ENCODE measurements at places on chromosomes 2 and 18.

DNA sequence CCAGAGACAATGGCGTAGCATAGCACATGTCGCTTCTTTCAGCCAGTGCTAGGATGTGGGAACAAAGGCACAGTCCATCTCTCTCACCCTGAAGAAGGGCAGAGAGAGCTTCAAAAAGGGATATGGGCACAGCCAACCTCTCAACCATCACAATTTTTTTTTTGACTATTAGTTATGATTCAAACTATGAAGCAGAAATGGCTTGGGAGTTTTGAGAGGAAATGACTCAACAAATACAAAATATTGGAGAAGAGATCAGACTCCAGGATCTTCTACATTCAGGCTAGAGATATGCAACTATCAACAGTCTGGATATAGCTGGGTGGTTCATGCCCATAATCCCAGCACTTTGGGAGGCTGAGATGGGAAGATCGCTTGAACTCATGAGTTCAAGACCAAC lies 109.1 kb downstream of the MCFD2 start:
- DNase-seq: no peak

DNA sequence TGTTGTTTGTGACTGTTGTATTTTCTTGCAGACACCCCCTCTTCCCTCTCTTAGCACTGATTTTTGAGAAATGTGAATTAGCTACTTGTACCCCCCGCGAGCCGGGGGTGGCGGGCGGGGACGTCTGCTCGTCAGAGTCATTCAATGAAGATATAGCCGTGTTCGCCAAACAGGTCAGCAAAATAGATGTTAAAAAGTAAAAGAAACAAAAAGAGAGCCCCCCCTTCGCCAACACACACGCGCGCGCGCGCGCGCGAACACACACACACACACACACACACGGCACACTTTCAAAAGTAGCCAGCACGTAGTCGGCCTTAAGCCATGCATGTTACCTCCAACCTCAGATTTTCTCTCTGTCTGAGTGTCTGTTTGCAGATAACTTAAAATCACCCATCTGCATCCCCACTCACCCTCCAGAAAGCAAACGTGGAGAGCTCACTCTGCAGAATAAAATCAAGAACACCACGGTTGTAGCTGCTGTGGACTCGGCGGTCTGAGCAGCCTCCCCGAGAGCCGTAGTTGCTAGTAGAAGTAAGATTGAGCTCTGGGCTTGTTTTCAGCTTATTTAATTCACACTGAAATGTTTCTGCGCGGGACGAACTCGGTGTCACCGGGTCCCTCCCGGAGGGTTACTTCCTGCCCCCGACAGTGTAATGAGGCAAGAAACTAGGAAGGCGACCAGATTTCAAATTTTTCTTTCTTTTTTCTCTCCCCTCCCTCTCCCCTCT lies 5.1 kb downstream of the MEIS1 start:
- no peak for DNase-seq

DNA sequence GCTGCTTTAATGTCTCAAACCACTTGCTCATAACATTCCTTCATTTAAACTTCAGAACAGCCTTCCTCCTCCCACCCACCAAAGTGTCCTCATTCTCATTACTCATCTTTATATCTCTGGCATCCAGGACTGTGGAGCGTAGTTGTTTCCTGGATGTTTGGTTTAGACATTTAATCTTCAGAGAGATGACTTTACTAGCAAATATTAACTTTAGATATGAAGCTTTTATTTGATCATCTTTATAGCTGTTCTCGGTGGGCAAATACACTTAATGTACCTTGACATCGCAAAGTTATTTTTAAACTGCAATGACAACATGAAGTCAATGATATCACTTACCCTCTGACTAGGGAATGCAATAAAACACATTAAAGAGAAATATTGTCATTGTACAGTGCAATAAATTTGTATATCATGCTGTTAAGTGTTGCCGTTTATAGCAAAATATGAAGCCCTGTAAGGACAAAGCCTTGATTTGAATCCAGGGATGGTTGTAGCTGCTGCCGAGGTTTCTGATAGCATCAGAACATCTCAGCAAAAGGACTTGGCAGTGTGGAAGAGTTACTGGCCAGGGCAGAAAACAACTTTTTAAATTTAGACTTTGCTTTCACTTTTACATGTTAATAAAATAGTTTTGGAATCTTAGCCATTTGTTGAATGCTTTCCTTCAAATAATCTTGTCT lies 4.6 kb upstream of the LAMA3 start:
- DNase-seq: no peak

DNA sequence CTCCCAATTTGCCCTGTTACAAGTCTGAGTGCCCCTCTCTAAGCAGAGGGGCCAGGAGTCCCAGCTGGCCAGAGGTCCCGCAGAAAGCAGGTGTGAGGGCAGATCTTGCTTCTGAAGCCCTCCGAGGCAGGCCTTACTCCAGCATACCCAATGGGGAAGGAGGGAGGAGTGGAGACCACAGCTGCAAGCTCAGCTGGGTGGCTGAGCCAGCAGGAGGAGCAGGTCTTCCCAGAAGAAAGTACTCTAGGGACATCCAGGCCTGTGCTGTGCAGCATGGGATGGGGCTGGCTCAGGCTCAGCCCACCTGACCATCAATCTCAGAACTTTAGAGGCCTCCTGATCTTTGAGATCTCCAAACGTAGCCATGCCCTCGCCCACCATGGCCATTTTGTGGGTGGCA lies 31.3 kb downstream of the PLB1 start:
- no peak for DNase-seq

DNA sequence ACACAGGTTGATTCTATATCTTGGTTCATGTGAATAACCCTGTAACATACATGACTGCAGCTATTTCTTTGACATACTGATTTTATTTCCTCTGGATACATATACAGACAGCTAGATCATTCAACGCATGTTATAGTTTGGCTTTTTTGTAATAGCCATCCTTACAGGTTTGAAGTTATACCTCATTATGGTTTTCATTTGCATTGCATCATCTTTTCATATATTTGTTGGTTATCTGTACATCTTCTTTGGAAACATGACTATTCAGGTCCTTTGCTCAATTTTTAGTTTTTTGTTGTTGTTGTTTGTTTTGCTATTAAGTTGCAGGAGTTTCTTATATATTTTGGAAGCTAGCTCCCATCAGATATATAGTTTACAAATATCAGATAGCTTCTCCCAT lies 276.2 kb upstream of the NETO1 start:
- DNase-seq: no peak

- no peak for DNase-seq
Observed at GRCh38 chr2:138689705-138690104, 90.5 kb downstream of the NXPH2 start.

DNA sequence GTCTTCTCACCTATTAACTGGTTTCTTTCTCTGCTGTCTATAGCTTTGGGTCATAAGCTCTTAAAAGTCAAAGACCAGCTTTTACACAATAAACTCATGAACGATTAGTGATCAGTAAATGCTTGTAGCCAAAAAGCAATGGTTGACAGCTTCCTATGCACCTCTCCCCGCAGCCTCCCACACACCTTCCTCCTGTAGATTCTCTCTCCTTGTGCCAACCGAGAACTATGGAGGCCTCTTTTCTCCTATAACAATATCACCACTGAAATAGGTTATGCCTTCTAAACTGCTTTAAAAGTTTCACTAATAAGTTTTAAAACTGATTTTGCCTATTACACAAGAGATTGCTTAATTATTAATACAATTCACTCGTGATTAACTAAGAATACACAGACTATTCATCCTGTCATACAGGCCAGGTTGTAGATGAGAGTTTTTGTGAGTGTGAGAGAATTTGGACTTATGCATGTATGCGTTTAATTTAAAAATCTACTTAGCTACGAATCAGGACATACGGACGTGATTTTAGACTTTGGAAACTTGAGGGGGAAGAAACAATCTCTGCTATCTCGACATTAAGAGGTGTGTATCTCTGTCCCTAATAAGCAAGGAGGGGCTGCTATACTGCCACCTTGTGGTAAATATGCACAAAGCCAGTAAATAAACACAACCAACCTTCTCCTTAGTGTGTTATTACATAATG lies 229.1 kb upstream of the RBBP8 start:
- DNase-seq: no peak

DNA sequence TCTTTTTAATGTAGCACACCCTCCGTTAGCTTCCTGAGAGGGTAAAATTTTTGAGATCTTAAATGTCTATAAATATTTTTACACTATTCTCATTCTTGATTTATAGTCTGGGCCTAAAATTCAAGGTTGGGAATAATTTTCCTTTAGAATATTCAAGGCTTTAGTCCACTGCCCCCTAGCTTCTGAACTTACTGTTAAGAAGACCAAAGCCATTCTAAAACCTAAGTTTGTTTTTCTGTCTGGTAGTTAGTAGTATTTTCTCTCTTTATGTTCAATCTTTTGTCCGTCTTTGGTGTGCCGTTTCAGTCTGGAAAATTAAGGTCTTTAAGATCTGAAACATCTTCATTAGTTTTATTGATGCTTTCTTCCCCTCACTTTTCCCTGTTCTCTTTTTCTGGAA lies 14.5 kb downstream of the OSBPL6 start:
- no peak for DNase-seq

- no peak for DNase-seq
Observed at GRCh38 chr2:23718931-23719700, 207.8 kb downstream of the ATAD2B start.

GRCh38 chr2:79903222-79904000 lies 390.6 kb downstream of the CTNNA2 start:
- no peak for DNase-seq

GRCh38 chr2:108236676-108237335 lies 3.0 kb upstream of the SULT1C3 start:
- no peak for DNase-seq

All from substantia nigra (tissue), 51 donors.